ENCODE measurements at places on chromosomes 11 and 22.

- no peak for DNase-seq
Measured at GRCh38 chr22:43044290-43044712, 29.4 kb upstream of the PACSIN2 start.

- DNase-seq, result peak; percentile 21
Measured at GRCh38 chr11:123020968-123021367, 39.3 kb upstream of the BSX start.

- peak; percentile 42 for DNase-seq
Measured at GRCh38 chr11:1844221-1845094, 5.7 kb downstream of the TNNI2 start.

DNA sequence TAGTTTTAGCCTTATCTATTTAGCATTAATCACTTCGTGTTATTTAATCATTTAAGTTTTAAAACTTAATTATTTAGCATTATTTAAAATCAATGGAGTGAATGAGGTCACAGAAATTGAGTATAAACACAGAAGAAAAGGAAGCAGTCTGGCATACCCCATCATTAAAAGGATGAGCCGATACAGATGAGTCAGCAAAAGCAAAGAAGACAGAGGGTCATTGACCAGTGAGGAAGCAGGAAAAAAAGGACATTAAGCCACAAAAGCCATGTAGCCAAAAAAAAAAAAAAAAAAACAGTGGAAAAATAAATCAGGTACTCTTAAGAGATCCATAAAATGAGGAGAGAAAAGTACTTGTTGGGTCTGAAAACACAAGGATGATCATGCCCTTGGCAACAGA is 71.5 kb downstream of the TYR start:
- no peak for DNase-seq

GRCh38 chr11:119262668-119263351 is 54.1 kb downstream of the MCAM start:
- DNase-seq, result no peak

GRCh38 chr22:38051261-38051660 is 5.9 kb upstream of the PICK1 start:
- DNase-seq, result no peak

- DNase-seq, result no peak
Measured at GRCh38 chr11:122190768-122191167, 74.8 kb upstream of the BLID start.

GRCh38 chr11:74966651-74967050 is 17.6 kb downstream of the SPCS2 start:
- no peak for DNase-seq

DNA sequence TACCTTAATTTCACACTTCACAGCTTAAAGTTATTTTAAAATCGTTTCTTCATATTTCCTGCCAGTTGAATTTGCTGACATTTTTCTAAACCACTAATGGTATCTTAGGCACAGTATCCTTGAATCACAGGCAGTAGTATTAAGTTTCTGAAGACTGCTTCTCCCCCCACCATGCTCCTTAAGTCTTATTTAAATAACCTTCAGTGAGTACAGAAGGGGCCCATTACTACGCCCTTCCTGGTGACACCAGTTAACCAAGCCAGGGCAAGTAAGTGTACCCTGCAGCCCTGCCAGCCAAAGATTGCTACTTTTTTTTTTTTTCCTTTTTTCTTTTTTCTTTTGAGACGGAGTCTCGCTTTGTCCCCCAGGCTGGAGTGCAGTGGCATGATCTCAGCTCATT is 19.9 kb downstream of the KDM2A start:
- no peak for DNase-seq

DNA sequence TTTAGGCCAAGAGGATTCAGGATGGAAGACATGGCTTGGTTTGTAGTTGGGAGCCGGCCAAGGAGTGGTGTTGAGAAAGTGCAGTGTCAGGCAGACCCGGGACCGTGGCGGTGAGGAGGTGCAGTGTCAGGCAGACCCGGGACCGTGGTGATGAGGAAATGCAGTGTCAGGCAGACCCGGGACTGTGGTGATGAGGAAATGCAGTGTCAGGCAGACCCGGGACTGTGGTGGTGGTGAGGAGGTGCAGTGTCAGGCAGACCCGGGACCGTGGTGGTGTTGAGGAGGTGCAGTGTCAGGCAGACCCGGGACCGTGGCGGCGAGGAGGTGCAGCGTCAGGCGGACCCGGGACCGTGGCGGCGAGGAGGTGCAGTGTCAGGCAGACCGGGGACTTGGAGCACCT is 59.7 kb downstream of the LRP5 start:
- no peak for DNase-seq

GRCh38 chr11:113016905-113017304 is 55.7 kb downstream of the NCAM1 start:
- no peak for DNase-seq

GRCh38 chr11:123484448-123484847 is 54.4 kb downstream of the GRAMD1B start:
- DNase-seq, result no peak

DNA sequence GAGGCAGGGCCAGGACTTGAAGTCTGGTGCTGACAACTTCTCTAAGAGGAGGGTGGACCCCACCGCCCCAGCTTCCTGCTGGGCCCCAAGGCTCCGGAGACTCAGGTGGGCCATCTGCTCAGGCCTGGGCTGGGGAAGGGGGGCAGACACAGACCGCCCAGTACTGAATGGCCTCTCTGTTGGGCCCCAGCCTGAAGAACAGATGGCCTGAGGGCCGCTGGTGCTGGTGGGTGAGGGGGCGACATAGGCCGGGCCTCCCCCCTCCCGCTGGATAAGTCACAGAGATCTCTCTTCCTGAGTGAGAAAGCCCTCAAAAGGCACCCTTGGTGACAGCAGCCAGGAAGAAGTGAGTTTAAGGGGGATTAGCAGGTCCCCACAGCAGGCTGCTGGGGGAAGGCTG is 12.5 kb upstream of the TP53I11 start:
- no peak for DNase-seq

DNA sequence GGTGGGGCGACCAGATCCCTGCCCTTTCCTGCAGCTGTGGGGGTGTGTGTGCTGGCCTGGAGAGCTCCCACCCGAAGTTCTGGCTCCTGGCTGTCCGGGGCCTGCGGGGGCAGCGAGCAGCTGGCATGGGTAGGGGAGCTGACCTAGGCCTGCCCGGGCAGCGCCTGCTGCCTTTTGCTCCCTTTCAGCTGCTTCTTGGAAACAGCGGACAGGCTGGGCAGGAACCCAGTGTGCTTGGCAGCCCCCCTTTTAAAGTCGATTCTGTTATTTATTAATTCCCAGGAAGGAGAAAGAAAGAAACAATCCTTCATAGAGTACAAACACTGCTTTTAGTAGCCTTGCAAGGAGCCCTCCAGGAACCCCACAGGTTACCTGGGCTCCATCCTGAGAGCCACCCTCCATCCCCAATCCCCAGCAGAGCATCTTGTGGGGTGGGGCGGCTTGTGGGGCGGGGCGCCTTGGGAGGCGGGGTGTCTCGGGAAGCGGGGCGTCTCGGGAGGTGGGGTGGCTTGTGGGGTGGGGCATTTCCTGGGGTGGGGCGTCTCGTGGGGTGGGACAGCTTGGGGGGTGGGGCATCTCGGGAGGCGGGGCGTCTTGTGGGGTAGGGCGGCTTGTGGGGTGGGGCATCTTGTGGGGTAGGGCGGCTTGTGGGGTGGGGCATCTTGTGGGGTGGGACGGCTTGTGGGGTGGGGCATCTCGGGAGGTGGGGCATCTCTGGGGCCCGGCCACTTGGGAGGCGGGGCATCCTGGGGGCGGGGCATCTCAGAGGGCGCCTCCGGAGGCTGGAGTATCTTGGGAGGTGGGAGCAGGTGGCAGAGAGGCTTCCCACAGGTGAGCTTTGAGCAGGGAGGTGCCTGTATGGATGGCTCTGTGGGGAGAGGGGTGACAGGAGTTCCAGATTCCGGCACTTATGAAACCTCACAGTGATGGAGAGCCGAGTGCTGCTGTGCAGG is 7.0 kb downstream of the CD81 start:
- DNase-seq, result no peak

DNA sequence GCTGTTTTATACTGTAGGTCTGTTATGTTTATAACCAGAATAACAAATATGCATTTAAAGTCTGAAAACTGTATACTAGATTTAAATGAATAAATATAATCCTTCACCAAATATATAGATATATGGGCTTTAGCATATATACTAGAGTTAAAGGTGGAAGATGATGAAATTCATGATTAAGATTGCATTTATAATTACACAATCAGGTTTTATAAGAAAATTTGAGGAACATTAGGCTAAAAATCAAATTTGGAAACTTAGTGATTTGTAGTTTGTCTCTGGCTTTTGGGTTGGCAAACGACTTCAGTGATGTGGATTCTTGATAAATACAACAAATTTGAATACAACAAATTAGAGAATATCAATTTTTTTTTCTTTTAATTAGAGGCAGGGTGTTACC is 10.0 kb downstream of the BCL2L13 start:
- DNase-seq, result no peak

- DNase-seq, result no peak
Measured at GRCh38 chr11:31874631-31875191, 63.6 kb upstream of the PAX6 start.

GRCh38 chr11:106480581-106481190 is 403.2 kb downstream of the AASDHPPT start:
- no peak for DNase-seq

DNA sequence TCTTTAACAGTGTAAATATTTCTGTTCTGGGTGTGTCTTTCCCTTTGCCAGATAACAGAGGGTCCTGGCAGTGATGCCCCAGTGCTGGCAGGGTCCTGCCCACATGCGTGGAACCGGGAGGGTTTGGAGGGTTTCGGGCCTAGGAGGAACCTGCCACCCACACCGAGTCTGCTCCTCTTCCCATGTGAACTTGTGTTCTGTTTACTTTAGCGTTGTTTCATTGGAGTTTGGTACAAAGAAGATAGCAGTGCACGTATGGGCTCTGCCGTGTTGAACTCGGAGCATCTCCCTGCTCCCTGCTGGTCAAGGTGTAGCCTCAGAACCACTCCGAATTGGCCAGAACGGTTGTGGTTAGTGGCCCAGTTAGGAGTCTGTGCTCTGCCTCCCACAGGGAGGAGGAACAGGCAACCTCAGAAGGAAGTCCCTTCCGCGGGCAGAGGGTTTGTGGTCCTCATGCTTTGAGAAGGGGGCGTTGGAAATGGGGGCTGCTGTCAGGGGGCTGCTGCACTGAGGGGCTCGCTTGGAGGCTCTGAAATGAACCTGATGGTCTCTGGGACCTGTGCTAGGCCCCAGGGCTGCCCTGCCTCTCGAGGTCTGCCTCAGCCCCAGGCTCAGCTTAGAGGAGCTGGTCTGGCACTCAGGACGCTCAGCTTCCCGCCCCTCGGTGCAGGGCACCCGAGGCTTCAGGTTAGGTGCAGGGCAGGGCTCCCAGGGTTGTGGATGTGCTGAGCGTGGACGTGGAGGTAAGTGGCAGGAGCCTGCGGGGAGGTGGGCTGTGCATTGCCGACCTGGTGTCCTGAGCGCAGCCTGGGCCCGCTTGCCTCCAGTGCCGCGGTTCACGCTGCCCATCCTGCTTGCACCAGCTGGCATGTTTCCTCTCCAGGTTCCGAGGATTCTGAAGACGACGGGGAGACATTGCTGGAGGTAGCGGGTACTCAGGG is 10.4 kb downstream of the PHRF1 start:
- no peak for DNase-seq

GRCh38 chr22:31085493-31085824 is 4.3 kb downstream of the SMTN start:
- no peak for DNase-seq

DNA sequence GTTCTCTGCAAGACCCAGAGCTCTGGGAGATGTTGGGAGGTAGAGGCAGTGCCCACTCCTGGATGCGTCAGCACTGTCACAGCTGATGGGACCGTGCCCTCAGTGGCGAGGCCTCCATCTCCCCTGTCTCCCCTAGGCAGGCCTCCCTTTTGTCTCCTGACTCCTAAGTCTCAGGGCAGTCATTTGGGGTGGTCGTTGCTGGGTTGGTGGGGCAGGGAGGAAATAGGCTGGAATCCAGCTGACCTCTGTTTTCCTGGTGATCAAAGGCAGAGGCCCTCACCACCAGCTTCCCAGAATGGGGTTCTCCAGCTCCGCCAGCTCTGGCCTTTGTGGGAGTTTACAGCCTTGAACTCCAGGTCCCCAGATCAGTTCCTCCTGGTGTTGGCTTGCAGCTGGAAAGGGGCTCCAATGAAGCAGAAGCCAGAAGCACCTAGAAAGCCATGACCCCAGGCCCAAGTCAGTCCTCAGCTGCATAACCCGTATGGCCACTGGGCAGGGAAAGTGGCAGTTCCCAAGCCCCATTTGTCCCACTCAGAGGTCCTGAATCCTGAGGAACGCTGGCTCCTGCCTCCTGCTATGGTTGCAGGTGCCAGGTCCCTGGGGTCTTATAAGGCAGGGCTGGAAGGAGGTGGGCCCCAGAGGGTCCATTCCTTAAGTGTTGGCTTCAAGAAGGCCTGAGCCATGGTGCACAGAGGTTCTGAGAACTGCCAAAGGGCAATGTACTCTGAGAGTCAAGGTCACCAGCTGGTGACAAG is 7.3 kb upstream of the FXYD2 start:
- no peak for DNase-seq

- no peak for DNase-seq
Measured at GRCh38 chr11:42571131-42571877, 740.5 kb upstream of the API5 start.

- DNase-seq, result no peak
Measured at GRCh38 chr11:113778111-113778910, 1.3 kb upstream of the CLDN25 start.

- no peak for DNase-seq
Measured at GRCh38 chr11:102188488-102188887, 78.2 kb downstream of the YAP1 start.

DNA sequence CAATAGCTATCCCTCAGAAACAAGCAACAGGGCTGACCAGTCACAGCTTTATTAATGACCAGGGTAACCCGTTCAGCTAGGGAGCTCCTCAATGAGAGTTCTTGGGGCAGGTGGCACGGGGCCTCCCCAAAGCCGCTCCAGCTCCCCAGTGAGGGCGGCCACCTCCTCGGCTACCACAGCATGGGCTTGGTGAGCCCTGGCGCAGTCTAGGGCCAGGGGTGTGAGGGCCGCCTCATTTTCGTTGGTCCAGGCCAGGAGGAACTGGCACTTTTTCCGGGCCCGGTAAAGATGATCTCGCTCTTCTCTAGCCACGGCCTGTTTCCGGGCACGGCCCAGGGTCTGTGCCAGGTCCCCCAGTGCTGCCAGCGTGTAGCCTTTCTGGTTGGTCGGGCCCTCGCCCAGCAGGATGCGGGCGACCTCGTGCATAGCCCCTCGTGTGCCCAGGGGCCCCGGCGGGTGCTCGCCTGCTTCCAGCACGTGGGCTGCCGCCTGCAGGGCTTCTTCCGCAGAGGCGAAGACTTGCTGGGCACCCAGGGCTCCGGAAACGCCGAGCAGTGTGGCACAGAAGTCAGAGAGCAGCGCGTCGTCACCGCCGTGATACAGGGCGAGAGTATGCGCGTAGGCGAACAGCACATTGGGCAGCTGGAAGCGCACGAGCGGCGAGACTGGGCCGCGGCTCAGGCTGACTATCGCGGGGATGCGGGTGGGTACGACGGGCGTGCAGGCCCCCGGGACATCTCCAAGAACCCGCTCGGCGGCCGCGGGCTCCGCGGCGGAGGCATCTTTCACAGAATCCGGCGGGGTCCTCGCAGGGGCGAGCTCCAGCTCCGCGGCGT is 913 bp downstream of the ZNHIT2 start:
- DNase-seq, result peak; percentile 61

GRCh38 chr11:10611979-10612862 is 43.8 kb upstream of the LYVE1 start:
- no peak for DNase-seq
